Activated T-cell treated with anti-CD3 and anti-CD28 coated beads for 1 hour (primary cell): ENCODE measurements at places on chromosomes 2 and 18.

- no peak for DNase-seq
These were observed 62.5 kb downstream of the REEP1 start for GRCh38 chr2:86274918-86275275.

DNA sequence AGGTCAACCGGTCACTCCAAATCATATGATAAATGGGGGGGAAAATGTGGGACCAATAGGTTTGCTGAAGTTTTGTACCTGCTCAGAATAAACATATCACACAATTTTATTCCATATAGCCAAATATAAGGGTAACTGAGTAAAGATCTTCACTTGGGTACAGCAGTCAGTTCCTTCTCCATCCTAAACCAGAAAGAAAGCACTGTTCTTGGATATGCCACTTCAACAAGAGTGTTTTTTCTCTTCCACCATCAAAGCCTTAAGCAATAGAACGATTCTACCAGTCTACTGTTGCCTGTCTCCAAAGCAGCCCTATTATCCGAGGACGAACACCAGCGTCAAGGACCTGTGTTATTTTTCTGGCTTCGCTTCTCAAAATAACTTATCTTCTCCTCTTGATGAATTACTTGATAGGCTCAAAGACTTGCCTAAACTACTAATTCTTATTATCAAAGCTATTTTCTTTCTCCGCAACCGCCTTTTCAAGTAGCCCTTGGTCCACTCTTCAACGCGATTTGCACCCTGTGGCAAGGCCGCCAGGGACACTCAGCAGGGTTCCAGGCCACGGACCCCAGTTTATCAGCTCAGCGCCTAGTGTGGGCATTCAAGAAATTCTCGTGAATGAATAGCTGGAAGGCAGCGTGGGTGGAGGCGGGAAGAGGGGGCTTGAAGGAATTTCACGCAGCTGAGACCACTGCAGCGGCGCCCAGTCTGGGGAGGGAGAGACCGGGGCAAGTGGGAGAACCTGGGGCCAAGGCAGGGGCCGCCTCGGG lies 646 bp downstream of the ALS2 start:
- no peak for DNase-seq

DNA sequence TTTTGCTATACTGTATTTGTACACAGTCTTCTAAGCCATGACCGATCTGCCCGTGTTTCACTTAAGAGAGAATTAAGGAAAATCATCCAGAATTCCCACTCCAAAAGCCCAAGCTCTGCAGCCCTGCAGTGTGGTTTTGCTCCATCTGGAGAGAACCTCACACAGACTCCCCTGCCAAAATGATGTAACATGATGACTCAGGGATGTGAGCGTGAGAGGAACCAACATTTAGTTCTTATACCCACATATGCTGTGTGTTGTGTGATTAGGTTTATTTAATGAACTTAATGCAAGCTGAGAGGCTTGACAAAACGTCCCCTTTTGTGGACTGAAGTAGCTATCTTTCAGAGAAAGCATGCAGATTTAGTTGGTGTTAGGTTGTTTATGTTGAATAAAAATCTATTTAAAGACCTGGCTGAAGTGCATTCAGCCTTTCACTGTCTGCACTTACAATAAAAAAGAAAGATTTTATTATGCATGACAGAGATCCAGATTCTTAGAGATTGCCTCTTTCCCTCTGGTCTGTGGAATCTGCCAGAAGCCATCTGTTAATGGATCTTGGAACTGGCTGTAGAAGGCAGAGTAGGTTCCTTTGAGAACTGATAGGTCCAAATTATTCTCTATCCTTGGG lies 6.3 kb downstream of the RAB12 start:
- no peak for DNase-seq

DNA sequence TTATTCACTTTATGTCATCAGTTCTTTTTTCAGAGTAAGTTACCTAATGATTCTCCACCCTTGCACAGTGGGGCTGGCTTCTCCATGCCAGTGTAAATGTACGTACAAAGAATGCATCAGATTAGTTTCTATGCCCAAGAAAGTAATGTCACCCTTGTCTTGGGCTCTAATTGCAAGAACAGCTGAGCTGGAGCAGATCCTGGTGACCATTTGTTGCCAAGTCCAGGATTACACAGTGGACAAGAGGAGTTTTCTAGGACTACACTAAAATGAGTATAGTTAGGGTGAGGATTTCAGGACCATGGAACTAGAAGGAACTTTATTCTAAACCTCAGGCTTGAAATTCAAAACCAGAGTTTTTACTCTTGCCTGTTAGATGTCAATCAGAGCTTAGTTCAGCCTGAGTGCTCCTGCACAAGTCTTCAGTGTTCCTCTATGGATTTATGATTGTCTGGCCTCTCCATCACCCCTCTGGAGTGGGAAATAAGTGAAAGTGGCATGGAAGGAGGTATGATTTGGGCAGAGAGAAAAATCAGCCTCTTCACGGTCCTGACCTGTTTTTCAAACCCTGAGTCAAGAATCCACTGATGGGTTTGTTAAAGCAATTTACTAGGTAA lies 29.8 kb downstream of the PCBP1 start:
- no peak for DNase-seq

DNA sequence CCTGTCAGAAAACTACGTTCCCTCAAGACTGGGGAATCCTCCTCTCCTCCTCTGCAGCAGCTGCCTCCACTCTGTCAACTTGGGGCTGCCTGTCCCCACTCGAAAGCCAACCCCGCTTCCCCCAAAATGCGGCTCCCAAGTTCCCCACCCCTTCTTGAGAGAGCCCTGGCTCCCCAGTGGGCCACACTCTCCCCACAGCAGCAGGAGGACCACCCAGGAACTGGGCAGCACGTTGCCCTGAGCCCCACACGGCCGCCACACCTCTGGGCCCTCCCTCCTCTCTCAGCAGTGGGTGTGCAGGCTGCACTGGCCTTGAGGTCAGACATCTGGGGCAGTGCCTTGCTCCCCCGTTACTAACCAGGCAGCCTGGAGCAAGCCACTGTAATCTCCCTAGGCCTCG lies 9.6 kb upstream of the TEX51 start:
- DNase-seq: no peak

- DNase-seq: no peak
These were observed 781 bp upstream of the SOX11 start for GRCh38 chr2:5691221-5691984.

DNA sequence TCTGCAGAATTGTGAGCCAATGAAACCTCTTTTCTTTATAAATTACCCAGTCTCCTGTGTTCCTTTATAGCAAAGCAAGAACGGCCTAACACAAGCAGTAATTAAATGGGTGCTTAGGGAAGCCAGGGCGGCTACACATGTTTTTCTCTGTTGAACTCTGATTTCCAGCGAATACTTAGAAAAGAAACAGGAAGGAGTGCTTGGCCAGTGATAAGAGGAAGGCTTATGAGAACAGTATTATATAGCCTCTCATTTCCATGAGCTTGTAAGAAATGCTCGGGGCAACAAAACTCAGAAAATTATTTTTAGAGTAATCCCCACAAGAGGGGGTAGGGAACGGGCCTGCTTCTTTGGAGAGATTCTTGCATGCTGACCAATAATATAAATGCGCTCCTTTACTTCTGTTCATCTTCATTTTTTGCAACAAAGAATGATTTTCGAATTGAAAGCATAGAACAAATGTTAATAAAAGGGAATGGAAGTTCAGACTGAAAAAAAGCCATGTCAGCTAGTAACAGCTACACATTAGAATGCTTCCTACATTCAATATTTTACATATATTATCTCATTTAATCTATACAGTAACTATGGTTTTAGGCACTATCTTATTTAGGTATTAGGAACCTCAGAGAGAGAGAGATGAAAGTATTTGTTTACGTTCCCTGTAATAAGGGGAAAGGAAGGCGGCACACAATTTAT lies 49.7 kb upstream of the CCDC85A start:
- no peak for DNase-seq

GRCh38 chr18:73040247-73040646 lies 172.5 kb upstream of the NETO1 start:
- DNase-seq: no peak

- no peak for DNase-seq
These were observed 36.4 kb upstream of the INSIG2 start for GRCh38 chr2:118051826-118052358.

GRCh38 chr2:12347066-12347493 lies 369.7 kb upstream of the TRIB2 start:
- no peak for DNase-seq

GRCh38 chr2:241268716-241269445 lies 46.6 kb downstream of the HDLBP start:
- no peak for DNase-seq

DNA sequence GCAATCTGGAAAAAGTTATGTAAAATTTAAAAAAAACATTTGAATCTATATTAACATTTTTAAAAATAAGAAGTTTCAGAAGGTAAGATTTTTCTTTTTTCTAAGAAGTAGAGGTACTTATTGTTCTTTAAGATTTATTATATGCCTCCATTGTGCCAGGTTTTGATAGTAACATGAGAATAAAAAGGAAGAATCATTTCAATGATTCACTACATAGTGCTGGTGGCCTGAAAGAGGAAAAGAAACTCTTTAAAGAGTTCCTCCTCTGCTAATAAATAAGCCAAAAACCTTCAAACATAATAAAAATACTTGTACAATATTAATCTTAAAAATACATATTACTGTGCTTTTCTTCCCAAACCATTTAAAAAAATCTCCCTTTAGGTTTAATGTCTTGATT lies 69.0 kb downstream of the ANKRD44 start:
- no peak for DNase-seq

DNA sequence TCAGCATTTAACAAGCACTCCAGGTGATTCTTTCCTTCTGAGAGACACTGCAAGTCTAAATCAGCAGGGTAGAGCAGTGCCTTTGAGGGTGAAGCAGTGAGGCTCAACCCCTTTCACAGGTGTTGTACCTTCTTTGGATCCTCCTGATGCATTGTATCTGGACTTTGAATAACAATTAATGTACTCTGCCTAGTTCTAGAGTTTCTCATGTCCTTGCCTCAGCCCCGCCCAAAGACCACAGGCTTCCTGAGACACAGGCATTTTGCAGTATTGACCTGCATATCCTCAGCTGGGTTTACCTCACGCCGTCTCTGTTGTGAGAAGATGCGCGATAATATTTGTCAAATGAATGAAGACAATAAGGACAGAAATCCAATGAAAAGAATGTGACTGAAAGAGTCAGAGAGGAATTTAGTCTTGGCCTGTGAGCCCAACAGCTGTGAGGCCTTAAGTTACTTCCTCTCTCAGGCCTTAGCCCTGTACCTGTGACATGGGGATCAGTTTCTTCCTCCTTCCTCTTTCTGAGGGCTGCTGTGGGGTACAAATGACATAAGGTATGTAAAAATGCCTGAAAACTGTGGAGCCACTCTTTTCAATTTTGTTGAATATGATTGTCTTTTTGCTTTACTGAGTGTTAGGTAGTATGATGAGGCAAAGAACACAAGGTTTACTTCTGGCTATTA lies 43.7 kb downstream of the WIPF1 start:
- DNase-seq: no peak

DNA sequence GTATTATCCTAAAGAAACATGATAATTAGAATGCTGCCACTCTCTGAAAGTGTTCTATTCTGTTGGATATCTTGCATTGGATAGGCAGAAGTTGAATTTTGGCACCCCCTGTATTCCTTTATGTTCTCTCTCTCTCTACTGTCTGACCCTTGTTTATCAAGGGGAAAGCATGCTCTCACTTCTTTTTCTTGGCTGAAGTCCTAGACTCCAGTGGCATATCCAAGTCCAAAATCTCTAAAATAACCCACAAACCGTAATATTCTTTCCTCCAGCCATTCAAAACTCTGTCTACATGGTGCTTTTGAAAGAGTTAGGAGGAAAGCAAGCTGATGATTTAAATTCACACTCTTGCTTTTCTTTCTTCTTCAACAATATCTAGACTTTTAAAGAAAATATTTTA lies 669.7 kb downstream of the TDRD15 start:
- no peak for DNase-seq

- DNase-seq: no peak
These were observed 73.1 kb downstream of the MEMO1 start for GRCh38 chr2:31937741-31938140.

DNA sequence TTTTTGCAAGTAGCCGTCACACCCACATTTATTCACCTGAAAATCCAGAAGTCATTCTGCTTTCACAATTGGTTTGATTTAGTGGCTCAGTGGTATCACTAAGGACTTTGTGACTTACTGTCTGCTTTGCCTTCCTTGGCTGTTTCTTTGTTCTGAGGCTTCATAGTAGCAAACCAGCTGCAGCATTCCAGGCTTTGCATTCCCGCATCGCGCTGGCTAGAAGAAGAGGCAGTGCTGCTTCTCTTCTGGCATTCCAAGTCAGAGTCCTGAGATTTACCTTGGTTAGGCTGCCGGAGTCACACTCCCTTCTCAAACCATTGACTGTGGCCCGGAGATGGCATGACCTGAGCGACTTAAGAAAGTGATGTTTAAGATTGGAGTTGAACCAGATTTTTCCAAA lies 35.1 kb downstream of the MYO1B start:
- no peak for DNase-seq

DNA sequence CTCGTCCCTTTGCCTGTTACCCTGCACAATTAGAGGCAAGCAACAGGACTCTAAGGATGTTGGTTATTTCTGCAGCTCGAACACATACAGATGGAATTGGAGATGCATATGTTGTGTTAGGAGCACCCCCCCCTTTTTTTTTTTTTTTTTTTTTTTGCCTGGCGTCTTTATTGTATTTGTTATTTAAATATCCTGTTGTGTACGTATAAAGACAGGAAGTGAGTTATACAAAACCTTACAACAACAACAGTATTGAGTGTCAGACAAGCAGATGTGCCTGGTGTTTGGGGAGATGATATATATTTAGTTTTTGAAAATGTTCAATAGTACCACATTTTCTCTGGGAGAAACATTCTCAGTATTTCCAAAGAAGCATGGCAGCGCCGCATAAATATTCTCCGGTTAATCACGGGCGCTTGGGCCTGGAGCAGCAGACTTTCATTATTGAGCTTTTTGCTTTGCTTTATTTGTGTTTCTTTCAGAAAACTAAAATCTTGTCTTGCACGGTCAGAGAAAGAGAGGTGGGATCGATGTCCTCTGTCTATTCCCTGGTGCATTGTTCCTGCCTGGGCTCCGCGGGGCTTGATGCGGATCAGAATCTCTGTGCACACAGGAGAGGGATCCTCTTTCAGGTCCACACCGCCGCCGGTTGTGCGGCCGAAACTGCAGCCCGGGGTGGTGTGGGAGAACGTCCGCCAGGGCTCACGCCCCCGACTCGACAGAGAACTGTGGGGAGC lies 23.2 kb upstream of the ZNF516 start:
- DNase-seq: no peak

GRCh38 chr2:9941196-9941995 lies 10.1 kb upstream of the GRHL1 start:
- DNase-seq: no peak

GRCh38 chr2:159922563-159922962 lies 124.6 kb upstream of the CD302 start:
- no peak for DNase-seq
